ENCODE measurements at places on chromosomes 2 and 18.

DNA sequence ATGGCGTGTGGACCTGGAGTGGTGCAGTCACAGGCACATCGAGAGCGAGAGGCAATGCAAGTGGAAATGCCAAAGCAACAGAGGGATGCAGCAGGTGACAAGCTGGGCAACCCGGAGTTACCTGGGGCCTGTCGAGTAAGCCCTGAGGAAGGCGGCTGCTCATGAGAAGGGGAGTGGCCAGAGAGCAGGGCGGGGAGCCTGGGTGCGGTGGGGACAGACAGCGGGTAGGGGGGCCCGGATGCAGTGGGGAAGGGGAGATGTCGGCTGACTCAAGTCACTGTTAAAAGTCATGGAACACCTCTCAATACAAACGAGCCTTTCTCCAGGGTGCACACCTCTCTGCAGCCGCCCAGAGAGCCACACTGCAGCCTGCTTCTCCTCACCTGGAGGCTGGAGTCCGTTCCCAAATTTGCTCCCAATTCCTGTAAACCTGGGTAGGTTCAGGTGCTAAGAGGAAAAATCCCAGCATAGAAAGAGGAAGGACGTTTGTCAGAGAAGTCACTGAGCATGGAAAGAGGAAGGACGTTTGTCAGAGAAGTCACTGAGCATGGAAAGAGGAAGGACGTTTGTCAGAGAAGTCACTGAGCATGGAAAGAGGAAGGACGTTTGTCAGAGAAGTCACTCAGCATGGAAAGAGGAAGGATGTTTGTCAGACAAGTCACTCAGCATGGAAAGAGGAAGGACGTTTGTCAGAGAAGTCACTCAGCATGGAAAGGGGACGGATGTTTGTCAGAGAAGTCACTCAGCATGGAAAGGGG is 71.7 kb upstream of the TWIST2 start:
- DNase-seq, result no peak

DNA sequence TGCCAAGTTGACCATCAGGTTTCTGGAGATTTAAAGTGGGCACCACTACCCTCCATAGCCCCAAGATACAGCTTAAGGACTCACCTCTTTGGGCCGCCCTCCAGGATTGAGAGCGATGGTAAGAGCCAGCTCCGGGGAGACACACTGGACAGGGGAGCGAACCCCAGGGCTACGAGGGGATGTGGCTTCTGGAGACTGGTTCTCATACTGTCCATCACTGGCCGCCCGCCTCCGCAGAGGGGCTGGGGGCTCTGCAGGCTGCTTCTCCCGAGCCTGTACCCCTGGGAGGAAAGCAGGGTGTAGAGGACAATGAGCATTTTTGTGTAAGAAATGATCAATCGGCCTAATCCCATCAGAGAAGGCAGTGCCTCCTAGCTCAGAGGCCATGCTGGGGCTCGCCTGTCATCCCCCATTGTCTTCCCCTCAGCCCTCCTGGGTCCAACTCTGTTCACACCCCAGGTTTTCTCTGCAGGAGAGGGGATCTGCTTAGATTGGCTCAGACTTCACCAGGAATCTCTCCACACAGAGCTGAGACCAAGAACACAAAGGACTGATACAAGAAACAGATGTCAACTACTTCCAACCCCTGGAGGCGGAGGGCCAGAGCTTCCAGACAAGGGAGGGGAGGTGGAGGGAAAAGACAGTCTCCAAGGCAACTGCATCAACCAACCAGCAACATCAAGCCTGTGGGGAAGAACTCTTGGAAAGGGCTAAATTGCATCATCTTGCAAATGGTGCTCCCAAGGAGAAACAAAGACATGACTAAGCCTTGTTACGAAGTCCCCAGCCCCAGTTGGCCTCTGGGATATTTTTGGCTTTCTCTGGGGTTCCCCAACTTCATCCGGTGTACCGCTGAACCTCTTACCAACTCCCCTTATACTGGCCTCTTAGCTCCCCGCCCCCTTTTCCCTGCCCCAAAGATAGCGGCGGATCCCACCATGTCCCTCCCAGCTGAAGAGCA is 166.6 kb downstream of the TNS1 start:
- no peak for DNase-seq

DNA sequence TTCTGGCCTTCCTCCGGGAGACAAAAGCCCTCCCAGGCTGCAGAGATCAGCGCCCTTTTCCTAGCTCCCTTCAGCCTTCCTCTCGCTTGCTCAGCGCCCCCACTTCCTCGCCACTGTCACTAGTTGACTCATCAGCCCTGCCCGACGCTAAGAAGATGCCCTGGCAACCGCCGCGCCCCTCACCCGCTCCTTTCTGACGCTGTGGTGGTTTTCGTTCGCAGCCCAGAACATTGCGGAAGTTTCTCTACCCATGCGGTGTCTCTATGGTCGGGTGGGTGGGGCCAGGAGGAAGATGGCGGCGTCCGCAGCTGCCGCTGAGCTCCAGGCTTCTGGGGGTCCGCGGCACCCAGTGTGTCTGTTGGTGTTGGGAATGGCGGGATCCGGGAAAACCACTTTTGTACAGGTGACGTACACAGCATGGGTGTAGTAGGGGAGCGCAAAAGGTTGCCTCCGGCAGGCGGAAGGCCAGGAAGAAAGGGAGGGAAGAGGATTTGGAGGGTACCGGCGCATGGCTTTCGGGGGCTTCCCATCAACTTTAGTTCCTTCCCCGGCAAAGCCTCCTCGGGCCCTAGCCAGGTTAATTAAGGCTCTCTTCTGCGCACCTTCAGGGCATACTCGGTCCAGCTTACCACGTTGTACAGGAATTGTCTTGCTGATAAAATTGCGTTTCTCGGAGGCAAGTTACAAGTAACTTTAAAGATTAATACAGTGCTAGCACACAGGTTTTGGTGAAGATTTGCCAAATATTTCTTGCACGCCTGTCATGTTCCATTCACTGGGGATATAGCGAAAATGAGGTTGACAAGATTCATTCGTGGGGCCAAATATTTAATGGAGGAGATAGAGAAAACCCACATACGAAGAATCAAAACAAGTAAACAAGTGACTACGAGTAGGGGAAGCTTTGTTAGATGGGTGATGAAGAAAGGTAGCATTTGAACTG is at the start of the genes CCDC121 and GPN1:
Gene CCDC121 (minus strand): TSS at position 246 of the 943 bp plus-strand sequence. CDS start 1,213 bp downstream, outside the sequence.
Gene GPN1 (plus strand): TSS at position 284 of the 943 bp plus-strand sequence. CDS start 9 bp downstream, at position 293.
- peak; percentile 92 for DNase-seq

- DNase-seq, result no peak
These were observed 101.3 kb downstream of the PTPRM start for GRCh38 chr18:7668392-7668791.

Data from activated T-cell treated with anti-CD3 and anti-CD28 coated beads, Interleukin-2, amount 50 U/mL, for 1 hour (primary cell).